GM19239 (cell line): ENCODE measurements at places on chromosomes 13 and 19.

- no peak for DNase-seq
Measured at GRCh38 chr13:44506719-44507118, 69.4 kb downstream of the TSC22D1 start.

DNA sequence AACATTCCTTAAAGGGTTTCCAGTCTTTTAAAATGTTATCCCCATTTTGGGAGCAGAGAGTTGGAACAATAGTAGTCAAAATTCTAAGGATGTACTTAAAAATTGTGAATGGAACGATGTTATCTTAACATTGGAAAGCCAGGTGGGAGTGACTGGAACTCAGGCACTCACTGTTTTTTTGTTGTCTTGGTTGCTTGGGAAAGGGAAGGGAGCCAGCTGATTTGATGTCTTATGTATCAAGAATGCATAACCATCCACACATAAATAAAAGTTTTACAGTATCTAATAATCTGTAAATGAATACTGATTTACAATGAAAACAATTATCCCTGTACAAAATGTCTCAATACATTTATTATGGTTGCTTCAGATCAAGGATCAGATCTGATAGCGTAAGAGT is 88.7 kb downstream of the SLC10A2 start:
- no peak for DNase-seq

- no peak for DNase-seq
Measured at GRCh38 chr13:46577696-46578589, 25.0 kb downstream of the LRCH1 start.

- no peak for DNase-seq
Measured at GRCh38 chr13:93226623-93227279, at the start of gene GPC6. Gene GPC6, plus strand, starts transcription at chr13:93226807.

DNA sequence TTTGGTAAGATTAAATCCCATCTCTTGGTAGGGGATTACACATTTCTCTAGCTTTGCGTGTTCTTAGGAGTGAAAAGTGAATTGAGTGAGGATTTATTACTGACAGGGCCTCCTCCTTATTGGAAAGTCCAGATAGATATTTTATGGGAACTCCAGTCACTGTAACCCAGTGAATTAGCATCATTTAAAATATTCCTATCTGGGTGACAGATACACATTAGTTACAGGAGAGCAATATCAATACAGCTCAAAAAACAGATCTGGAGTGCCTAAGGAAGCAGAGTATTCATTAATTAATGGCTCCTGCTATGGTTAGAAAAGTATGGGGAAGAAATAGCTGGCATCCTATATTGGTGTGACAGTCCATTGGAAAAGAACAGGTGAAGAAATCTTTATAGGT is 248.2 kb downstream of the SLITRK6 start:
- no peak for DNase-seq

GRCh38 chr19:2391118-2391725 is 31.2 kb downstream of the TMPRSS9 start:
- no peak for DNase-seq

- no peak for DNase-seq
Measured at GRCh38 chr19:30255791-30256495, 116.2 kb upstream of the ZNF536 start.

- DNase-seq: no peak
Measured at GRCh38 chr13:75137911-75138571, 343.9 kb downstream of the TBC1D4 start.

DNA sequence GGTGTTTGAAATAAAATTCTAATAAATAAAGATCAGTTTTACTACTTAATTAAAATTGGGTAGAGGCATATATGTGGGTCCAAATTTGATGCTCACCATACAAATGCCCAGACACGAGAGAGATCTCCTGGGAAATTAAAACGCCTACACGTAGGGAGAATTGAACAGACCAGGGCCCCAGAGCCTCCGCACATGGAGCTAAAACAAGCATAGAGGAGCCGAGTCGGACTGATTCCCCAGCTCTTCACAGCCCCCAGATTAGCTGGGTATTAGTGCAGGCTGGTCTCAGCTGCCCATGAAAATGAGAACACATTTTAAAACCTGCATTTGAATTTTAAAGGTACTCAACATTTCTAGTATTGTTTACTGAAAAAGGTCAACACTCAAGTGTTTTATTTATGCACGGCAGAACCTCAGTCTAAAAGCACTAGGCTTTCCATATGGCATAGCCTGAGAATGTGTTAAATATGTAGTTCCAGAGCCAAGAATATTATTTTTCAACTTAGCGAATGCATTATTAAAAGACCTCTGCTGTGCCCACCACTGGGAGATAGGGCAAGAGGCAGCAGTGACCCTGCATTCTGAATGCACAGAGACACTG is 344.8 kb downstream of the ENOX1 start:
- DNase-seq: no peak

DNA sequence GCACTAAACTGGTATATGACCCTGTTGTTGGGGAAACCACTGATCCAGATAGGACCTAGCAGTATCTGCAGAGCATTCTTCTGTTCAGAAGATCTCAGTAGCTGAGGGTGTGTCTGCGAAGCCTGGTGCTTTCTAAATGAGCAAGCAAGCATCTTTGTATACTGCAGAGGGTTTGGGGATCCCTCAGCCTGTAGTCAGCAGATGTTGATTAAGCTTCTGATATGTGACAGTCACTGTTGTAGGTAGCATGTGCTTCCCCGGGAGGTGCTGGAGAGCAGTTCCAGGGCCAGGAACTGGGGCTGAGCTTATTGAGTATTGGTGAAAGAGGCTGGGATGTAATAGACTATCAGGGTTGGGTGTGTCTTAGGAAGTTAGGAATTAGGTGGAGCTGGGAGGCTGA is 1.5 kb downstream of the SCAF1 start:
- DNase-seq: no peak

DNA sequence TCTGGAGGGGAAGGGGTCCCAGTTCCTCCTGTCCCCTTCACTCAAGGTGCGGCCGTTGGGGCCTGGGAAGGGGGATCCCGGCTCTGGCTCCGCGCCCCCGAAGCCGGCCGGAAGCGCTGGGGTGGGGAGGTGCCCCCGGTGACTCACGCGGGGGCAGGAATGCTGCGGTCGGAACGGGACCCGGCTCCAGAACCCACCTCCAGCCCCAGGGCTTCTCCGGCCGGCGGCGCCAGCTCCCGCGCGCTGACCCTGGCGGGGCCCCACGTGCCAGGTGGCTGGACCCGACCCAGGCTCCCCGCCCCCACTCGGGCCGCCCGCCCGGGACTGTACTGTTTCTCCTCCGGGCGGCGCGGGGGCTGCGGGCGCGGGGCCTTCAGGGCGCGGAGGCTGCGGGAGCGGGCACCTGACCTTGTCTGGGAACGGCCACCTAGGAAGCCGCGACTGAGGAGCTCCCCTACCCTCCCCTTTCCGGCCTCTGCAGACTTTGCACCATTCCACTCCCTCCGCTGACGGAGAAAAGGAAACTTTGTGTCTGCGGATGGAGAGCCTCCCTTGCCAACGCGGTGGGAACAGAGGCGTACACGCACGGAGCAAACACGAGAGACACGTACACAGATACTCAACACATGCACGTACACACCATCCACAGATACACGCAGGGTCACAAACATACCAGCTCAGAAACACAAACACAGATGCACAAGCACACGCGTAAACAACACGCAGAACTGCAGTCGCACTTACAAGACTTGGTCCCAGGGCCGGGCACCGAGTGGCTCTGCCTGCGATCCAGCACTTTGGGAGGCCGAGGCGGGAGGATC is 7.2 kb downstream of the AXL start:
- no peak for DNase-seq

GRCh38 chr13:106865716-106866440 is 297.9 kb upstream of the ARGLU1 start:
- DNase-seq: no peak

GRCh38 chr13:50261130-50261901 is 246.1 kb downstream of the KCNRG start:
- no peak for DNase-seq

GRCh38 chr13:102875256-102875655 is 29.4 kb downstream of the ERCC5 start:
- no peak for DNase-seq

DNA sequence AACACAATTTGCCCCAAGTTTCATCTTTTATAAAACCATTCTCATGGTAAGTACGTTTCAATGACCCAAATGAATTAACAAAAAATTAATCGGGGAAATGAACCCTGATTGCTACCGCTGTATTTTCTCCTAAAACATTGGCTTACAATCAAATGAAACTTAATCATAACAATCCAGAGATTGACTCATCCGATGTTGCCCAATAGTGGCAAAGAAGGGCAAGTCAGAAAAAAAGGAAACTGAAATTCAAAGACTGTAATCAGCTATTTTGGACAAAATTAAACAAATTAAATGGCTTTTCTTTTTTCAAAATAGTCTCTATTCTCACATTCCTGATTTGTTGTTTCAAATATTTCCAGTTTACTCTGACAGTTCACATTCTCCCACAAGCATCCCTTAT is 3.9 kb upstream of the ACOD1 start:
- DNase-seq: no peak

- no peak for DNase-seq
Measured at GRCh38 chr13:27113436-27113835, 58.2 kb downstream of the USP12 start.

DNA sequence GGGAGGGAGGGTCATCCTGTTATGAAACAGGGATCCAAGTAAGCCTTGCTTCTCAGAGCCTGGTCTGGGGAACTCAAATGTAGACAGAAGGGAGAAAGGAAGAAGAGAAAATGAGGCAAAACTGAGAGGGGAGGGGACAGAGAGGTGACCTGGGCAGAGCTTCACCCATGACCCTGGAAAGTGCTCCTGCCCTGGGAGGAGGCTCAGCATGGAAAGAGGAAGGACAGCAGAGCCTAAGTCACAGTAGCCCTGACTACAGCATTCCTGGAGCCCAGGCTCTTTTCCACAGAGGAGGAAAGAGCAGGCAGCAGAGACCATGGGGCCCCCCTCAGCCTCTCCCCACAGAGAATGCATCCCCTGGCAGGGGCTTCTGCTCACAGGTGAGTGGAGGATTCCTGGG is at the start of gene CEACAM3:
Gene CEACAM3, plus strand, starts transcription at position 226 of the 400 bp plus-strand sequence. Its CDS starts 91 bp downstream, at position 317.
- DNase-seq: no peak

DNA sequence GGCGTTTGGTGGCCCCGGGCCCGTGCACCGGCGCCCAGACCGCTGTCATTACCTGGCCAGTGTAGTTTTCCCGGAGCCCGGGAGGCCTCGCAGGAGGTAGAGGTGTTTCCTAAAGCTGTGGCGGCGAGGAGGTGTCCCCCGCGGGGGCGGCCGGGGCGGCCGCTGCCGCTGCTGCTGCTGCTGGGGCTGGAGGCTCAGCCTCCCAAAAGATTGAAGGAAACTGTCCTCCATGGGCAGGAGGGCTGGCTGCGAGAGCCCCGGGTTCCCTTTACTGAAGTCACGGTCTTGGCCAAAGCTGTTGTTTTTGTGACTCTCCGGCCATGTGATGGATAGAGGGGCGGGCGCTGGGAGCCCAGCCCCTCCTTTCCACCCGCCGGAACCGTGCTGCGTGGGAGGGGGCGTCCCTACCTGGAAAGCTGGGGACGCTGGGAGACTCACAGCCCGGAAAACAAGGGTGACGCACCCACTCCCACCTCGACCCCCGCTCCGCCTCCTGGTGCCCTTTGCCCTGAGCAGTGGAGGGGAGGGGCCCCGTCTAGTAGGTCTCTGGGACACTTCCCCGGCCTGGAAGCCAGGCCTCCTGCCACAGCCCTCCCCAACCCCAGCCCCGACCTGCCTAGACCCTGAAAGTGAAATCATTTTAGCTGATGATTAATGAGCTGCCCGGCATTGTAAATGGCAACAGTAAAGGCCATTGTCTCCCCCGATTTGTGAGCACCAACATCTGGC is at the start of gene N4BP2L1:
Gene N4BP2L1, minus strand, starts transcription at position 279 of the 729 bp plus-strand sequence. Its CDS starts 48 bp downstream, at position 231.
- DNase-seq: peak; percentile 75

GRCh38 chr19:4066682-4067395 is at the start of gene ZBTB7A:
Gene ZBTB7A, minus strand, starts transcription at chr19:4066899. Its CDS starts 11,667 bp downstream, at chr19:4055232.
- peak; percentile 75 for DNase-seq

GRCh38 chr19:42369433-42370067 is 20.5 kb downstream of the CNFN start:
- DNase-seq: no peak

DNA sequence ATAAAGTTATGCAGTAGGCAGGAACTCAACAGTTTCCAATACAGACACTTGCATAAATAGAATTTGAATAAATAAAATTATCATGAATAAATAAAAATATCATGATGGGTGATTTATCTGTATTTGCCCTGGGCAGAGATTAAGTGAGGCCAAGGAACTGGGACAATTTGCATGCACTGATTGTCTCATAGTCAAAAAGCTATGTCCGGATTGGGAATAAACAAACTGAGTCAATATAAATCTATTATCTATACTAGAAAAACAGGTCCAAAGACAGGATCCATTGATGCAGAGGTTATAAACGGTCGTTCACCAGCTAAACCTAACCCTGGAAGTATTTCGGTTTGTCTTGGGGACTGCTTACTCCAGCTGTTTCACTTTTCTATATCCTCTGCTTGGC is 26.2 kb upstream of the FBXL3 start:
- DNase-seq: no peak

DNA sequence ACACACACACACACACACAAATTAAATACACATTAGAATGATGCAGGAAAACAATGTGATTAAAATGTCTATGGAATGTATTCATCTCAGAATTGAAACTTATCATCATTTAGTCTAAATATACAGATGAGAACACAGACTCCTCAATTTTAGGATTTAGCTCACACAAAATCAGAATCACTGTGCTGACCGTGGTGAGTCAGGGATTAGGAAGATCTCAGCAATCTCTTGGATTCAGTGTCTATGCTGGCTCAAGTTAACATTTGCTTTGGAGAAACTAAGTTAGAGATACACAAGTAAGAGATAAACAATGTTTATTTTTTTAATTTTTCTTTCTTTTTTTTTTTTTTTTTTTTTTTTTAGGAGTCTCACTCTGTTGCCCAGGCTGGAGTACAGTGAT is 323.6 kb downstream of the KLF12 start:
- DNase-seq: no peak

DNA sequence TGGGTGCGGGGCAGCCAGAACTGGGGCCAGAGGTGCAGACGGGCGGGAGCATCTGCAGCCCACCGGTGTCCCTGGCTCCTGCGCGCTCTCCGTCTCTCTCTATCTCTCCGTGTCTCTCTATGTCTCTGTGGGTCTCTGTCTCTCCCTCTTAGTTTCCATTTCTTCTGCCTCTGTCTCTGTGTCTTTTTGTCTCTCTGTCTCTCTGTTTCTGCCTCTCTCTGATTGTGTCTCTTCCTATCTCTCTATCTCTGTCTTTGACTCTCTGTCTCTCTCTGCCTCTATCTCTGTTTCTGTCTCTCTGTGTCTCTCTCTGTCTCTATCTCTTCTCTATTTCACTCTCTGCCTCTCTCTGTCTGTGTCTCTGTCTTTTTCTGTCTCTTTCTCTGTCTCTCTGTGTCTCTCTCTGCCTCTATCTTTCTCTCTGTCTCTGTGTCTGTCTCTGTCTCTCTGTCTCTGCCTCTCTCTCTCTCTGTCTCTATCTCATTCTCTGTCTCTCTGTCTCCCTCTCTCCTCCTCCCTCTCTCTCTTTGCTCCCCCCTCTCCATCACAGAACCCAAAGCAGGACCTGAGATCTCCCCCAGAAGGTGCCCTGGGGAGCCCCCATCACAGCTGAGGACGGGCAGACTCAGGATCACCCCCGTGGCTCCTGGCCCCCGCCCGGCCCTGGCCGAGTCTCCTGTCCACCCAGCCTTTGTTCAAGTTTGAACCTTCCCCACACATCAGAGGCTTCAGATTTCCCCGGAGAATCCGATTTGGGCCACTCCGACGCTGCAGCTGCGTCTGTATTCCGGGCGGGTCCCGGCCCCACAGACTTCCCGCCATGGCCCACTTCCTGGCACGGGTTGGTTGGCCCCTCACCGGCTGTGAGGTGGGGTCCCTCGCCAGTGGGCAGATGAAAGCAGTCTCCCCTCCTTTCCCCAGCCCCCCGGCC is 48.6 kb upstream of the TCF3 start:
- no peak for DNase-seq
